ENCODE measurements at places on chromosomes 7 and 10.

GRCh38 chr10:53135213-53135896 lies 362.8 kb upstream of the MBL2 start:
- no peak for DNase-seq

DNA sequence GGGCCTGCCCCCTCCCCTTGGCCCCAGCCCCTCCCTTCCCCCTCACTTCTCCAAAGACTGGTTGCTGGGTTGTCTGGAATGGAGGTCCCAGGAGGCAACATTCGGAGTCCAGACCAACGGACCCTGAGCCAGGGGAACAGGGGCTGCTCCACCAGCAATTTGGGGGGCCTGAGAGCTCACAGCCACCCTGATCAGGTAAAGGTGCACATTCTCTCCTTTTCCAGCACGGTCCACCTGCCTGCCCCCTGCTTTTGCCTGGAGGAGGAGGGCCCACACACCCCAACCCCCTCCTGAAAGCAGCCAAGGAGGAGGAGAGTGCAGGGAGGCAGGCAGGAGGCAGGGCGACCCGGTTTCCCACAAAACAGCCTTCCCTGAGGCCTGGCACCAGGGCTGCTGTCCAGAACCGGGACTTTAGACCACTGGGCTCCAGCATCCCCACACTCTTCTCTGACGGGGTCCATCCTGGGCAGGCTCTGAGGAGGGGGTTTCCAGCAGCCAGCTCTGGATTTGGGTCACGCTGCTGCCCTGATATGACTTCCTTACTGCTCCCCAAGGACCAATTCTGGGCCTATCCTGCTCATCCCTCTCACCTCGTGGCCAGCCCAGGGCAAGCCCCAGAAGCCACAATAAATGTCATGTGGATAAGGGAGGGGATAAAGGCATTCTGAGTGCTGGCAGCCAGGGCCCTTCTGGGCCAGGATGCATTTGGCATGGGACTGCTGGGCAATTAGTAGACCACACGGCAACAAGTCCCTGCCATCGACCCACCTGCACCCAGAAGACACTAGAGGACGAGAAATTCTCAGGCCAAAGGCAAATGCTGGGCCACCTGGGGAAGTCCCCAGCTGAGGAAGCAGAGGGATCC lies 1.1 kb upstream of the CAMK2B start:
- DNase-seq, result no peak

- DNase-seq, result no peak
These were observed 20.3 kb downstream of the PARD3 start for GRCh38 chr10:34794835-34795234.

DNA sequence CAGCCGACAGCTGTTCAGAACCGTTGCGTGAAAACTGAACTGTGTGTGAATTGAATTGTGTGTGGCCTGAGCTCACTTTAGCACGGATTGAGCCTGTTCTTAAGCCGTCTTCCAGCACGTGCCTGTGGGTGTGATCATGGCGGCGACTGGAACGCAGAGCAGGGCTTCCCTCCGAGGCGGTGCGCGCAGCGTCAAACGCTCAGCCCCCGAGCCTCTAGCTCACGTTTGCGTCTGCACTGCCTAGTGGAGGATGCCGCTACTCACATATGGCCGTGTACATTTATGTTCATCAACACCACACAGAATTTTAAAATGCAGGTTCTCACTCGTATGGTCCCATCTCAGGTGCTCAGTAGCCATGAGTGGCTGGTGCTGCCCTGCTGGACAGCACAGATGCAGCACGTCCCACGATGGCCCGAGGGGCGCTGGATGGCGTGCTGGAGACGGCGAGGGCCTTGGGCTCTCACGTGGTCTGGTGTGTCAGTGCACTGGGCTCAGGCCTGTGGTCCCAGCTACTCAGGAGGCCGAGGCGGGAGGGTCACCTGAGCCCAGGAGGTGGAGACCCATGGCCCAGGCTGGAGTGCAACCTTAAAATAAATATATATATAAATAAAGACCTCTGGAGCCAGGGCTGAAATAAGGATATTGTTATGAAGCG lies 22.0 kb downstream of the SUN1 start:
- DNase-seq, result no peak

Data from M059J (cell line).